Activated naive CD8-positive, alpha-beta T cell treated with anti-CD3 and anti-CD28 coated beads, Interleukin-2, amount 50 U/mL, for 24 hours (primary cell): ENCODE measurements at places on chromosomes 4 and X.

DNA sequence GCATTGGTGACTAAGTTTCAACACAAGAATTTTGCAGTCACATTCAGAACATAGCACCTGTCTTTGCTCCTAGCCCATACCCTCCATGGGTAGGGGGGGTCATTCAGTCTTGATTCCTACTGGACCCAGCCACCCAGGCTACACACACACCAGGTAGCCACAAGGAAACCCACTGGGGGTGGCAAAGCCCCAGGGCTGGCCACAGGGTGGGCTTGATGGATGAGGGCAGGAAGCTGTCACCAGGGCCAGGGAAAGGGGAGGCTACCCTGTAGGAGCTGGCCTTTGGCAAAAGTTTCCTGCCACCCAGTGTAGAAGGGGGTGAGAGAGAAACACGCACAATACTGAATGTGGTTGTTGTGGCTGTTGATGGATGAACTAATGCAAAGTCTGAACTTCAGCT lies 74.5 kb upstream of the NKX1-1 start:
- DNase-seq: no peak

GRCh38 chr4:73447671-73448070 lies 11.7 kb downstream of the AFP start:
- DNase-seq: no peak

DNA sequence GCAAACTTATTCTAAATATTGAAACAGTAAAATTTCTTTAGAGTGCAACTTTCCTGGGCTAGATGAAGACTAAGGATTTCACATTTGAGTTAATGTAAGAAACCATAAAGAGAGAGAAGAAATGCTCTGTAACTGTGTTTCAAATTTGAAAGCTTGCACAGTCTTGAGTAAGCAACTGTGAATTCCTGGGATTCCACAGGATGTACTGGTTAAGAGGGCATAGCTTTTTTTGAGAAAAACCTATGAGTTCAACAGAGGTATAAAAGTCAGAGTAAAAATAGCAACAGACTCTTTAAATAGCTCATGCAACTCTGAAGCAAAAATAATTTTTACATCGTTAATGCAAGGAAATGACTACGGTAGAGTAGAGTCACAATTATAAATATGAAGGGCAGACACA lies 25.5 kb downstream of the ZNF330 start:
- DNase-seq: no peak

GRCh38 chrX:107629540-107629909 lies 1.2 kb downstream of the PRPS1 start:
- no peak for DNase-seq

DNA sequence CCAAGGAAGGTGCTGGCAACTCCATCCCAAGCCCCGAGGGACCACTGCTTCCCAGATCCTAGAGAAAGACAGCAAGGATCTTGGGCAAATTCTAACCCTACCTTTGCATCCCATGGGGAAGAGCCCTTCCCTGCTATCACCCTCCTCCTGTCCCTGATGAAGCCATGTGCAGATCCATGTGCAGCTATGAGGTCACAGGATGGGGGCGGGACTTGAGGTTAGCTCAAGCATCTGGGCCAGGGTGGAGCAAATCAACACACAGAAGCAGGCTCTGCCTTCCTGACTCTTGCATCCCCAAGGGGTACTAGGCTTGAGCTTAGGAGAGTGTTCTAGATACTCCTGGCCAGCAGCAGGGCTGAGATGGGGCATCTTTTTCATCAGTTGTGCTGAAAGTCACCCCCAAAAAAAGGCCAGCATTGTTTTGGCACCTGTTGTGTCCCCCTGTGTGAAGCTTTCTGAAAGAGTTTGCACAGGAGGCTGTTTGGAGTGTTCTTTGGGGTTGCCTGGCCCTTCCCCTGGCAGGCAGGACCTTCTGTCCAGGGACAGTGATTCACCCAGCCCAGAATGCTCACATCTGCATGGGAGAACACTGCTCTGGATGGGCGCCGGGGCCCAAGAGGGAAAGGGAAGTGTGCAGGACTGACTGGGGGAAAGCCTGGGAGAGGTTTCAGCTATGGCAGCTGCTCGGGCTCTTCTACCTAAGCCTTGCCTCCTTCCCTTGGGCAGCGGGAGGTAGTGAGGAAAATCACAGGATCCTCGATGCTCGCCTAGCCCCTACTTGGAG lies 50.8 kb downstream of the PRPS1 start:
- peak; percentile 64 for DNase-seq

- peak; percentile 38 for DNase-seq
Measured at GRCh38 chrX:19875050-19875431, 12.4 kb downstream of the SH3KBP1 start.

DNA sequence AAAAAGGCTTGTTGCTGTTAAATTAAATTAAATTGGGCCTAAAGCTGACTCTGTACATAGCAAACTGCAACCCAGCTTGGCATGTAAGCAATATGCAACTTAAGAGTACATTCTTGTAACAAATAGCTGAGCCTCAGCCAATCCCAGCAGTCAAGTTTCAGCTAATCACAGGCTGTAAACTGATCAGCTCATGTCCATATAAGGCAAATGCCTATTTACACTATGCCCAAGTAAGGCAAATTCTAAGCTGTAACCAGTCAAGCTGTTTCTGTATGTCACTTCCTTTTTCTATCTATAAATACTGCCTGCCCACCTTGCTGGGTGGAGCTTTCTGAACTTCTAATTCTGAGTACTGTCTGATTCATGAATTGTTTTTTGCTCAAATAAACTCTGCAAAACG lies 429.1 kb upstream of the FTHL17 start:
- no peak for DNase-seq

- DNase-seq: no peak
Measured at GRCh38 chrX:13357925-13358324, 38.1 kb upstream of the ATXN3L start.

DNA sequence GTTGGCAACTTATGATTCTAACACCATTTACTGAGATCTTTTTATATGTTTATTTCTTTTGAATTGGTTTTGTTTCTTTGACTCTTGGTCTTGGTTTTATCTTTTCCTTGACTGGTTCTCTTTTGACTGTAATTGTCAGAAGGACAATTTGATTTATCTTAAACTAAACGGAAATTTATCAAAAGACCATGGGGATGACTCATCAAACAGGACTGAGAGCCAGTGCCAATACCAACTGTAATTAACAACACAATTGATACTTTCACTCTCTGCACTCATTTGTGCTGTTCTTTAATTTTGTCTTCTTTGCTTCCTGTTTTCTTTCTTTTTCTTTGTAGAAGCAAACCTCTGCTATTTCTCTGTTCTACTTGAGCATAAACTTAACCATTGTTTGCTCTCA lies 776.8 kb downstream of the CCSER1 start:
- no peak for DNase-seq

DNA sequence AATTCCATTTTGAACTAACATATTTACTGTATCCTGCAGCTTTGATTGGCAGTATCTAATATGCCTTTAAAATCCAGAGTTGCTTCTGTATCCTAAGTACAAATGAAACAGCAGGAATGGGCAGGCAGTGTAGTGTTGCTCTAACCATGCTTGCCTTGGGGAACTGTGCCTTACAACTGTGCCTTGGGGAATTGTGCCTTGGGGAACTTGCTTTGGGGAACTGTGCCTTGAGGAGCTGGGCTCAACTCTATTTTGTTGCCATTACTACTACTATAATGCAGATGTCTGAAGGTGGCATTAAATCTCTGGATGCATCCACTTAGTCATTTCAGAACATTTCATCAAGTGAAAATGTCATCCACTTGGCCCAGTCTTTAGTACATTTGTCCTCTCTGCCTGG lies 6.9 kb downstream of the CXCL3 start:
- no peak for DNase-seq

DNA sequence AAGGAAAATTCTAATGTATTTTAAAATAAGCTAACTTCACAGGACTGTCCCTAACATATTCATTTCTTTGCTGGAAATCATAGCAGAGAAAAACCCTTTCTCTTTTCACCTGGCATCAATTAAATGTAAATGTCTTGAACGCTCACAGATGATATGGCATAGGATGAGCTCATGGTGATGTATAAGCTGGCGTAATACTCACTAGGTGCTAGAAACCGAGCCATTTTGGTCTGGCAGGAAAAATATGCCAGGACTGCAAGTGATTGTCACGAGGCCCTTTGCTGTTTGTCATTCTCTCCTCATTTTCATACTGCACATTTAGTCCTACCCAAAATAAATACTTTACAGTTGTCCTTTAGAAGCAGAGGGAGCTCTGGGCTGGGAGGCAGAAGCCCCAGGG lies 222.7 kb upstream of the LNX1 start:
- no peak for DNase-seq

DNA sequence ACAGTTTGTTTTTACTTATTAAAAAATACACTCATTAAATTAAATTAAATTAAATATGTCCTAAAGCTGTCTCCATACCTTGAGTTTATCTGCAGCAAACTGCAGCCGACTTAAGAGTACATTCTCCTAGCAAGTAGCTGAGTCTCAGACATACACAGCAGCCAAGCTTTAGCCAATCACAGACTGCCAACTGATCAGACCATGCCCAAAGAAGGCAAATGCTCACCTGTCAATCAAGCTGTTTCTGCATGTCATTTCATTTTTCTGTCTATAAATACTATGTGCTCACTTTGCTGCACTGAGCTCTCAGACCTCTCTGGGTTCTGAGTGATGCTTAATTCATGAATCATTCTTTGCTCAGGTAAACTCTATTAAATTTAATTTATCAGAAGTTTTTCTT lies 280.9 kb upstream of the EPHA5 start:
- DNase-seq: no peak

- no peak for DNase-seq
Measured at GRCh38 chr4:154329268-154329868, 162.2 kb downstream of the DCHS2 start.
